BJ (cell line): ENCODE measurements at places on chromosomes 1 and 21. TPM values are rescaled to one million over a fixed set of nuclear protein-coding genes. Genes with fewer than 3 reads are reported as not detected.

DNA sequence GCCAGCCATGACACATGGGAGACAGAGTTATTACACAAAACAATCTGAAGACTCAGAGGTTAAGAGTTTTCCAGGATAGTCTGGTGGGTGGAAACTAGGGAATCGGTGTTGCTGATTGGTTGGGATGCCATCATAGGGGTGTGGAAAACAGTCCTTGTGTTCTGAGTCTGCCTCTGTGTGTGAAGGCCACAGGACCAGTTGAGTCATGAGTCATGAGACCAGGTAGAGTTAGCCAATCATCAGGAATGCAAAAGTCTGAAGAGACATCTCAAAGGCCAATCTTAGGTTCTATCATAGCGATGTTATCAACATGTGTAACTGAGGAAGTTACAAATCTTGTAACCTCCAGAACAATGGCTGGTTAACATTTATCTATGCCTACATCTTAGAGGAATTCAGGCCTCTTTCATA lies 49.7 kb upstream of the NEK7 start:
- no peak for DNase-seq

GRCh38 chr1:27368869-27369582 lies 2.3 kb upstream of the MAP3K6 start:
- DNase-seq, result no peak

TNNI3K gene
- 0.42 TPM in 1 of 2 replicates, not detected in the other for polyA plus RNA-seq

GRCh38 chr1:60705026-60705425 lies 377.3 kb upstream of the NFIA start:
- DNase-seq, result no peak

DNA sequence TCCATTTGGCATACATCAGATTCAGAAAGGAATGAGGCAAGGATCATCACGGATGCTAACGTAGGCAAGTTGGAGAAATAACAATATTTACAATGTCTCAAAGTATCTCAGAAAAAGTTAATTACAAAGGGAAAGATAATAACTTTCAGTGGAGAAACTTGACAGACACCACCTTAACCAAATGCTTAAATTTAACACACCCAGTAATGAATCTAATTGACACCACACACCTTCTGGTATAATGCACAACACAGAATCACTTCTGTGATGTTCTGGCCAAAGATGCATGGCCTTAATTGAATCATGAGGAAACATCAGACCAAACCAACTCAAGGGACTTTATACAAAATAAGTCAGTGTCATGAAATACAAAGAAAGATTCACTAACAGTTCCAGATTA lies 23.1 kb downstream of the USP48 start:
- DNase-seq, result no peak

- DNase-seq, result no peak
These were observed 3.0 kb downstream of the RXFP4 start for GRCh38 chr1:155944444-155944799.

- DNase-seq, result peak; percentile 0
These were observed 286.0 kb downstream of the ADGRL2 start for GRCh38 chr1:82086739-82087138.

ACTL8 gene
- polyA plus RNA-seq, result 0.07 TPM in 2 replicates

SMPDL3B gene
- polyA plus RNA-seq, result 0.21 and 0.34 TPM in 2 replicates

ASB17 gene
- not detected in 2 replicates for polyA plus RNA-seq

SPATA45 gene
- polyA plus RNA-seq, result not detected in 2 replicates

- no peak for DNase-seq
These were observed 2.7 kb upstream of the PRXL2B start for GRCh38 chr1:2583871-2584351.

DIRAS3 gene
- 0.39 and 0.53 TPM in 2 replicates for polyA plus RNA-seq

GRCh38 chr1:115529216-115529897 lies 112.4 kb upstream of the VANGL1 start:
- no peak for DNase-seq

RXFP4 gene
- not detected in 2 replicates for polyA plus RNA-seq

KRTAP11-1 gene
- not detected in 2 replicates for polyA plus RNA-seq

DNA sequence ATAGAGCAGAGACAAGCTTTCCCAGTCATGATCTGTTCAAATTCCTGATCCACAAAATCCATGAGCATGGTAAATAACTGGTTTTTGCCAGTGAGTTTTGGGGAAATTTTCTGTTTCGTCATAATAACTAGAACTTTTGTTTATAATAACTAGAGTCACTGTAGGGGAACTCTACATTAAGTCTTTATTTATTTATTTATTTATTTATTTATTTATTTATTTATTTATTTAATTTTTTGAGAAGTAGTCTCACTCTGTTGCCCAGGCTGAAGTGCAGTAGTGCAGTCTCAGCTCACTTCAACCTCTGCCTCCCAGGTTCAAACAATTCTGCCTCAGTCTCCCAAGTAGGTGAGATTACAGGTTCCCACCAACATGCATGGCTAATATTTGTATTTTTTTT lies 1106.8 kb downstream of the AMY1C start:
- DNase-seq, result no peak

TBX15 gene
- polyA plus RNA-seq, result 14.8 and 16.0 TPM in 2 replicates

- DNase-seq, result no peak
These were observed 12.6 kb upstream of the EDN2 start for GRCh38 chr1:41497056-41497440.

GRCh38 chr1:196160066-196160795 lies 448.0 kb downstream of the KCNT2 start:
- peak; percentile 12 for DNase-seq

GRCh38 chr1:59017501-59018231 lies 233.8 kb upstream of the JUN start:
- DNase-seq, result no peak

CAPN9 gene
- not detected in 2 replicates for polyA plus RNA-seq
